ENCODE measurements at places on chromosomes 12 and 14. TPM values are rescaled to one million over a fixed set of nuclear protein-coding genes. Genes with fewer than 3 reads are reported as not detected.

Gene CRIP2
- 173 TPM for total RNA-seq

Gene PARP11
- total RNA-seq = 4.9 TPM

Gene ACAD10
- total RNA-seq = 14.9 TPM

Gene KRT82
- not detected for total RNA-seq

Gene SLC10A1
- not detected for total RNA-seq

Measured in thoracic aorta endothelial cell (primary cell).